HT-29 (cell line): ENCODE measurements at places on chromosomes 6 and 20.

GRCh38 chr6:136604928-136605510 lies 54.8 kb upstream of the MAP7 start:
- DNase-seq = no peak

DNA sequence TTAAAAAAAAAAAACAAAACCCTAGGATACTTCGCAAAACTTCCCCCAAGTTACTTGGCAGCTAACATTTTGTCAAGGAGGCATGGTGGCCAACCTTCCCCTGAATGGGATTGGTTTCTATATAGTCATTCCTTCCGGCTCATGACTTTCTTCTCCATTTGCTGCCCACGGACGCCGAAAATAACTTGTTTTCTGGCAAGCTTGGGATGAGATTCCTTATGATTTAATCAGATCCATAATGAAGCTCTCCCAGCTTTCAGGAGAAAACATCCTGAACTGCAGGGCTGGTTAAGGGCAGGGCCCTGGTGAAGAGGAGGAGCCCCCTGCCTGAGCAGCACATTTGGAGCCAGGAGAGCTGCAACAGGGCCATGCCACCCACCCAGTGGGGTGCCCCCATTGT lies 49.9 kb downstream of the PPP1R16B start:
- no peak for DNase-seq

- no peak for DNase-seq
These were observed 65.3 kb upstream of the SMIM8 start for GRCh38 chr6:87257046-87257445.

GRCh38 chr6:38039502-38039901 lies 220.0 kb downstream of the ZFAND3 start:
- DNase-seq = no peak

DNA sequence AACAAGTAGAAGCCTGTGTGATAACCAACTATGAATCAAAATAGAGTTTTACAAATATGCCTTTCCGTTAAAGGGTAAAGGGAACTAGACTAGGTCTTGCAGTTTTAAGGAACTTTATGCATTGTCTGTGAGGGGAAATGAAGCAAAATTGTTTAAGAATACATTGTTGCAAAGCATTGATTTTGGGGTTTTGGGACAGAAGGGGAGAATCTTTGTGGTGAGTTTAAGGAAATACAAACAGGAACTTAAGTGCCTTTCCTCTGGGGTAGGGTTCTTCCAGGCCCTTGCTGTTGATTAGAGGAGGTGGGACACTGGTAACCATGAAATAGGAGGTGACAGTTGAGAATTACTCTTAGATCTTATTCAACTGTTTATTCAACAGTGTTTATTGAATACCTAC lies 4.7 kb downstream of the MAPK14 start:
- DNase-seq = no peak
